Fibroblast of skin of right quadriceps (primary cell): ENCODE measurements at places on chromosomes 5 and 9.

GRCh38 chr5:91106842-91107511, 276.1 kb downstream of the ARRDC3 start:
- no peak for DNase-seq

DNA sequence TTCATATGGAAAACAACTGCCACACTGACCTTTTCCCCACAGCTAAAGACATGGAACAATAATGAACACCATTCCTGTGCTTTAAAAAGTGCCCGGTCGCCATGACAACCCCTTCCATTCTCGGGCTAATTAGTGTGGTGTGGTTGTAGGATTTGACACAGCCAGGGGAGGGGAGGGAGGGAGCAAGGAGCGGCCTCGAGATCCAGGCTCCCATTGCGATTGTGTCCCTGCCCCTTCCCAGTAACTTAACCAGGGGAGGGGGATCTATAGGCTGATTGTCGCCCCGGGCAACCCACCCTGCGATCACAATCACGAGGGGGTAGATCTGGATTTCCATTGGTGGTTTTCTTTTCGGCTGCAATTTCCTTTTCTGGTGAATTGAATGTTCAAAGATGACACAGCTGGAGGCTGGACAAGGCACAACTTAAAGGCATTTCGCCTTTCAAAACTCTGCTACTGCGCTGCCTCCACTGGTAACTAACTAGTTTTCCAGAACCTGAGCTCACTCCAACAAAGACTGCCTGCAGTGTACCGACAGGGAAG, 96.7 kb upstream of the RETREG1 start:
- peak; percentile 47 for DNase-seq

DNA sequence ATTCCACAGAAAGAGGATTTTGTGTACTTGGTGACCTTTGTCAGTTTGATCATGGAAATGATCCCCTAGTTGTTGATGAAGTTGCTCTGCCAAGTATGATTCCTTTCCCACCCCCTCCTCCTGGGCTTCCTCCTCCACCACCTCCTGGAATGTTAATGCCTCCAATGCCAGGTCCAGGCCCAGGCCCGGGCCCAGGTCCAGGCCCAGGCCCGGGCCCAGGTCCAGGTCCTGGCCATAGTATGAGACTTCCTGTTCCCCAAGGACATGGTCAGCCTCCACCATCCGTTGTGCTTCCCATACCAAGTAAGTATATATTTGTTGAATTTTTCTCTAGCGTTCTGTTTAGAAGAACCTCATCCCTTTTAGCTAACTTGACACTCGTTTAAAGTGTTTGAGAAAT, 30.0 kb downstream of the RBM27 start:
- no peak for DNase-seq

GRCh38 chr5:120043431-120043830, 414.1 kb downstream of the FAM170A start:
- no peak for DNase-seq

GRCh38 chr9:109253637-109254284, 67.1 kb downstream of the EPB41L4B start:
- DNase-seq, result peak; percentile 55

GRCh38 chr9:20152151-20152725, 363.4 kb upstream of the SLC24A2 start:
- DNase-seq, result no peak

GRCh38 chr5:7377761-7378160, 18.2 kb upstream of the ADCY2 start:
- no peak for DNase-seq

- peak; percentile 62 for DNase-seq
Observed at GRCh38 chr9:133351908-133352634, 4.1 kb downstream of the RPL7A start.

- DNase-seq, result no peak
Observed at GRCh38 chr5:1734271-1734907, 65.2 kb downstream of the MRPL36 start.

DNA sequence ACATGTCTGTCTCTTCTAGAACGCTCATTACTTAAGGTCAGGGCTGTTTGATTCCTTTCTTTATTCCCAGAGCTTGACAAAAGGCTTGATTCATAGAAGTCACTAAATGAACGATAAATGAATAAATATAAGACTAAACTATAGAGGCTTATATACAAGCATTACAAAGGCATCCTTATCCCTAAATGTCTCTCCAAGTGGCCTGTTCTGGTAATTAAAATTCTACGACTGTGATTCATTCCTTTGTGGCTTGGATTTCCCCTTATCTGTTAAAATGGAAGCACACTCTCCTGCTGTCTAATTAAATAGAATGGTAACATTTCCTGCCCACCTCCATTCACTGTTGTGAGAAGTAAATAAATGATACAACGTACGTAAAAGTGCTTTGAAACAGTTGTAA, 49.5 kb downstream of the C7 start:
- no peak for DNase-seq

- DNase-seq, result no peak
Observed at GRCh38 chr5:137022725-137023124, 476.4 kb downstream of the SPOCK1 start.

DNA sequence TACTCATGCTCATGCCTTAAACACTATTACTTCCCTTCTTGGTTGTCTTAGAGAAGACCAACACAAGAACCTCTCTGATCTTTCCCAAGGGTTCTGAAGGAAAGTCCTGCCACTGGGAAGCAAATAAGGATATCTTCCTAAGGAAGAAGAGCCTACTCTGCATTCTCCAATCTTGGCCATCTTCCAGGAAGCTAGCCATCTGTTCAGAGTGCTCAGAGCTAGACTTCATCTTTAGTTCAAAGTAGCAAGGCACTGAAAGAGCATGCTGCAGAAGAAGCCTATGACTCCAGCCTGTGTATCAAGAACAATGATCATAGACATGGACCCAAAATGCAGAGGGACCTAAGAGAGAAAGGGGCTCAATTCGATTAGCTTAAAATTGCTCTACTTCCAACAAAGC, 114.7 kb downstream of the KIAA0825 start:
- DNase-seq, result no peak

GRCh38 chr5:55692509-55692908, 19.6 kb downstream of the SLC38A9 start:
- DNase-seq, result no peak

DNA sequence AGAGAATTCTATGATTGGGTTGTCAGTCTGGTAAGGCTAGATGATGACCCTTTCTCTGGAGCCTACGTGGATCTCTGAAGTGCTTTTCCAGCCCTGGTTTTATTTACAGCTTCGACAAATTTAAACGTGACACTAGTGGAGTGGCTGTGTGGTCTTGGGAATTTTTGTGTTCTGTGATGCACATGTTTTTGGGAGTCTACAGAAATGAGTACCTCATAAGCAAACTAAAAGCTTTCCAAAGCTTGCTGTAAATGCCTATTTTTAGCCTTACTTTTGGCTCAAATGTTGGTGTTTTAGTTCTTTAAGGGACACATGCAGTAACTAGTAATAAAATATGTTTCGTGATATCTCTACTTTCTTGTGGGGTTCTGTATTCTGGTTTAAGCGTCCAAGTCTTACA, 3.3 kb downstream of the LARP1 start:
- DNase-seq, result no peak

- DNase-seq, result peak; percentile 93
Observed at GRCh38 chr5:141603923-141604717, 14.7 kb downstream of the DIAPH1 start.

DNA sequence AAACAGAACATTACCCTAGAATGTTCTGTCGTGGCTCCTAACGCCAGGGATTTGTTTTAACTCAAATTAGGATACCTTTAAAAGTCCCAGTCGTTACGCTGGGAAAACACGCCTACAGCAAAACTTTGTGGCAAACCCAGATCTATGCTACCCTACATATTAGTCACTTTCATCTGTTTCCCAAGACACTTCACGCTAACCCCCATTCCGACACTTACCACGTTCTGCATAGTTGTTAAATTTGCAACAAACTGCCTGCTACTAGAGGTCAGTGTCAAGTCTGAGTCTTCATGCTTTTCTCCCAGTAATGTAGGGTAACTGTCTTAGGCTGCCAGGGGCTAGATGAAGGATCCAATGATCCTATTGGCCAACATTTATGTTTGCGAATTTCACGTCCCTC, 140.3 kb downstream of the RASEF start:
- no peak for DNase-seq

DNA sequence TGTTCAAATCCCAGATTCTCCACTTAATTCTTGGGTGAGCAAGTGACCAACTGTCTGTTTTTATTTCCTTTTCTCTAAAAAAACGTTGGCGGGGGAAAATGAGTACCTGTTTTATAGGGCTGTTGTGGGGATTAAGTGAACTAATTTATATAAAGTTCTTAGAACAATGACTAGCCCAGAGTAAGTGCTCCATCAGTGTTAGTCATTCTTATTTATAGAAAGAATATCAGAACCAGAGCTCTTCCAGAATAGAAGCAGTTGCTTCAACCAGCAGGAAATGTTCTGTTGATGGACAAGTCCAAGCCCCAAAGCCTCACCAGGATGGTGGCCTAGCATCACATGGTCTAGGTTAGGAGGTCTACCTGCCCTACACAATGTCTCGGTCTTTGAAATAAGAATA, 379.2 kb downstream of the ACTL7B start:
- DNase-seq, result peak; percentile 32

GRCh38 chr9:109923806-109924205, 143.8 kb downstream of the PALM2AKAP2 start:
- no peak for DNase-seq
